Activated gamma-delta T cell treated with anti-CD3 and anti-CD28 coated beads, Interleukin-2, amount 50 U/mL, for 16 hours (primary cell): ENCODE measurements at places on chromosomes 16 and 17.

DNA sequence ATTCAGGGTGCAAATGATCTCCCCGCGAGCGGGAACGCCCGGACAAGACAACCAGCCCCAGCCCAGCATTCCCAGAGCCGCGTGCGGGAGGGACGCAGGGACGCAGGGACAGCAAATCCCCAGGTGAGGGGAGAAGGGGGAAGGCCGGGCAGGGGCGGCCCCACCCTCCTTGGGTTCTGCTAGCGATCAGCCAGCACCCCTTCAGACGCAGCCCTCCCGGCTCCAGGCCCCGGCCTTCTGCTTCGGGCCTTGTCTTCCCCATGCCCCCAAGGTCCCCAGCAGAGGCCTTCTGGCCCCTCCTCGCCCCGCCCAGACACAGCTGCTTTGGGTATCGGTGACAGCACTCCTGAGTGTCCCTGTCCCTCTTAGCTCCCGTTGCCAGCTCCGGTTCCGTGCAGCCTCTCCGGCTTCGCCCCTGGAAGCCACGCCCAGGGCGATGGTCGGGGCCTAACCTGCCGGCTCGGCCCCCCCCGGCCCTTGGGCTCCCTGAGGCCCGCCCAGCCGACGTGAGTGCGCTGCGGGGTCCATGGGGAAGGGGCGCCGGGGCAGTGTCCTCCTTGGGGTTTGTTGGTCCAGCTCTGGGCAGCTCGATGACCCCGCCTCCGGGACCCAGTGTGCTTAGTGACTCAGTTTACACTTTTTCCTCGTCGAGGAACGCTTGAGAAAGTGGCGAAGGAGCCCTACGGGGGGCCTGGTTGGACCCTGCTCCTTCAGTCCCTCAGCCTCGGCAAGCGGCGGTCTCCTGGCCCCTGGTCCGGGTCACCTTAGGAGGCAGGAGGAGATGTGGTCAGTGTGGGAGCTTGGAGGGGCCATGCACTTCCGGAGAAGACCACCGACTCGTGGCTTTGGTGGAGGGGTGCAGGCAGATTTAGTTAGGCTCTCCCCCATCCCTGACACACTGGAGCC is 50.5 kb upstream of the AMZ2 start:
- DNase-seq = no peak

DNA sequence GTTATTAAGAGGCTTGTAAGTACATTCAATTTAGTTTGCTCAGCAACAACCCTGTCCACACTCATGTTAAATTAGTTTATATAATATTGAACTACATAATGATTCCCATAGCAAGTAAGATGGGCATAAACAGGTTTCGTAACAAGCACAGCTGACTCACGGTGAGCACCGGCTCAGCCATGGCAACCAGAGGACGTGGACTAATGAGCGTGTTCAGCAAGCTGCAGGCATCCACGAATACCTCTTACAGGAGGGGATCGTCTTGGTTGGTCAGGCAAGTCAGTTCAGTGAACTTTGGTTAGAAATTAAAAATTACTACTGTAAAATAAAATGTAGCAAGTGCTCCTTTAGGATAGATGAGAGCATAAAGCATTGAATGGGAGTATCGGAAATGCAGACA is 58.4 kb downstream of the ELAC2 start:
- DNase-seq = no peak

GRCh38 chr17:2844416-2844815 is 48.2 kb downstream of the RAP1GAP2 start:
- no peak for DNase-seq

DNA sequence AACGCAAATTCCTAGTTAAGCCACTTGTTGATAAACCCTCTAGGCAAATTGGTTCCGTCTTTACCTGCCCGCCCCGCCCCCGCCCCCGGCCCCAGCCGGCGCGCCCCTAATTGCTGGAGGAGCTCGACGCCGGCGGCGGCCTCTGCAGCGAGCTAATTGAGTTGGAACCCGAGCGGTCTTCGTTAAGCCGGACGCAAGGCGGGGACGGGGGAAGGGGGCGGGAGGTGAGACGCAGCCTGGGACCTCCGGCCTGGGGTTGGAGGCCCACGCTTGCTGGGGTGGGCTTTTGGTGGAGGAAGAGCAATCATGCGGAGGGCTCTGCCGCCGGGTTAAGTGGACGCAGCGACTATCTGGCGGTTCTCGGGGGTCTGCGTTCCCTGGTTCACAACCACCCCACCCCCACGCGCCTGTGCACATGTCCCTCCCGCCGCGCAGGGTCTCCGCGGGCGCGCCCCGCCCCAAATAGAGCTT is 12.7 kb upstream of the FOXF1 start:
- DNase-seq = no peak

- no peak for DNase-seq
Measured at GRCh38 chr16:88923926-88924833, 52.8 kb downstream of the CBFA2T3 start.

- no peak for DNase-seq
Measured at GRCh38 chr17:81655378-81656117, 794 bp downstream of the PDE6G start.

DNA sequence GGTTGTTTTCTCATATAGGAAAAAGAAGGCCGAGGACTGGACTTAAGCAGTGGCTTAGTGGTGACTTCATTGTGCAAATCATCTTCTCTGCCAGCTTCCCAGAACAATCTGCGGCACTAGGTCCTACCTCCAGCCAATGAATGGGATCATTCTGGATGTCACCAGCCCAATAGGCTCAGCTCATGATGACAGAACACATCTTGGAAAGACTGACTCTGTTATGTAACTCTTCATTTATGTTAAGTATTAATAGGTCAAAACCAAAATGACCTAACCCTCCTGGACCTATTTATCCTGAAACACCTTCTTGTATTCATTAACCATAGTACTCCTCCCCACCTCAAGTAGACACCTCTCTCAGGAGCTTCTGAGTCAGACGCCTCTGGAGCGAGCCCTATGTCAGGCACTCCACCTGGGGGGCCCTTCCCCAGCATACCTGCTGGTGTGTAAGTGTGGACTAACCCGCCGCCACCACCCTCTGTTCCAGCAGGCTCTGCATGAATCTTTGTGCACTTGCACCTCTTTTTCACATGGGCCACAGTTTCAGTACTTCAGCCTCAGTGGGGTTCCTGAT is 7.2 kb downstream of the ARL2BP start:
- no peak for DNase-seq
